ENCODE measurements at places on chromosomes 1 and 21.

GRCh38 chr1:215517441-215517891 lies 49.6 kb upstream of the KCTD3 start:
- no peak for DNase-seq

GRCh38 chr1:243912347-243912746 lies 62.3 kb upstream of the AKT3 start:
- no peak for DNase-seq

- DNase-seq = no peak
Observed at GRCh38 chr21:44713846-44714245, 2.5 kb upstream of the TSPEAR start.

DNA sequence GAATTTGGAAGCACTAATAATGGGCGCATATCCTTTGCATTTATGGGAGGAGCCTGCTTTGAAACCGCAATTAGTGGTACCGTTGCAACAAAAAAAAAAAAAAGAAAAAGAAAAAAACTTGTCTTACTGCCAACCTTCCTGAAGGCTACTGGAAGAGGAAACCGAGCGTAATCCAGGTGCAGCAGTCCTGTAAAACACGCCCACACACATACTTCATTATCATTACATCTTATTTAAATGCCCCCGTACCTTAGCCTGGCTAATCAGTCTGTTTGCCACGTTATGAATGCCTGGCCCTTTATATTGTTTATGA lies 686 bp upstream of the ZNF281 start:
- no peak for DNase-seq

DNA sequence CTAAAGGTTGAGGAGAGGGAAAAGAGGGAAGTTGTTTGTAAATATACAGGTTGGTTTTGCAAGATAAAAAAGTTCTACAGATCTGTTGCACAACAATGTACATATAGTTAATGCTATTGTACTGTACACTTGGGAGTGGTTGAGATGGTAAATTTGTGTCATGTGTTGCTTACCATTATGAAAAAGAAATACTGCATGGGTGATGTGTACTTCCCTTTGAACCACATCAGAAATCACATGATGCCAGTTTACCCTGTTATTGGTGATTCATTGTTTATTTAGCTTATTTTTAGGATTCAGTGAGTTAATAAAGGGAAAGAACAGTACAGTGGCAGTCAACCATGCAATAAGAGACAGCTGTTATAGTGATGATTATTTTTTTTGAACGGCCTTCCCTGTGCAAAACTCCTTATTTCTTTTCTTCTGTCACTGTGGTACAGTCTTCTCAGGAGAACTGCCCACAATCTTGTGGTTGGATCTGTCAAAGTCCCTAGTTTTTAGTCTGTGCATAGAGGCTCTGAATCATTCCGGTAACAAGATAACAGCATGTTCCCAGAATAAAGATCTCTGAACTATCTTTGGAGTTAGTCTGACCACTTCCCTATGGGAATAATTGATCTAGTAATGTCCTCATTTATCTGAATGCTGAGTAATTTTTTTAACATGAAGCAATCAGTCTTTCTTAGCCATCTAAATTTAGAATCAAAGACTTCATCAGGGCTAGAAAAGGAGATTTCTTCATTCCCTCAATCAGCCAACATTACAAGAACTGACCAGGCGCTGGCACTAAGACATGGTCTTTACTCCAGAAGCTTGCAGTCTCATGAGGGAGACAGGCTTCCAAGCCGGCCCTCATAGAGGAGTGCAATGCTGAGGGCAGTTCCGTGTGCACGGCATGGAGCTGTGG lies 84.2 kb downstream of the SH3GLB1 start:
- no peak for DNase-seq

GRCh38 chr1:242784807-242785206 lies 260.3 kb upstream of the PLD5 start:
- DNase-seq = no peak

- no peak for DNase-seq
Observed at GRCh38 chr1:239006276-239006675, 380.1 kb upstream of the CHRM3 start.

All from esophagus squamous epithelium (tissue), 5 donors.